ENCODE measurements at places on chromosomes 7 and 10.

- H3K4me1 ChIP-seq: peaks cover 6% of the 10 kb centered on the region
- no peak for DNase-seq
- H3K27ac ChIP-seq: no peak overlapping the region
- H3K4me3 ChIP-seq: no peak overlapping the region
- H3K36me3 ChIP-seq: no peaks in the 10 kb centered on the region
- no peaks in the 10 kb centered on the region for H3K27me3 ChIP-seq
Measured at GRCh38 chr7:40720416-40720815, 585.6 kb downstream of the SUGCT start.

DNA sequence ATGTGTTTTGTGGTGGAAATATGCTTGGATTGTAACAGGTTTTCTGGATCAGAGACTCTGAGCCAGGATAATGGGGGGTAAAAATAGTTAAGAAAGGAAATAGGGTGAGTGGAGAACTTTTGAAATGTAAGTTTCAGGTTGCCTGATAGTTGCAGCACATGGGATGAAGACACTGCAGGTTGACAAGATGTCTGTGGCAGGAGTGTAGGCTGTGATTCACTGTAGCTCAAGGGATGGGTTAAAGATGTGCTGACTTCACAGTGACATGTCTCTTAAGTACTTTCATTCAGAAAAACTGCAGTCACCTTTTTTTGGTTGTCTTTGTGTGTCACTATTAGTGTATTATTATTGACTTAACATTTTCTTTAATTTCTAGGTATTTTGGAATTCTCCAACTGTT is 63.5 kb upstream of the SLC39A12 start:
- no peak for DNase-seq
- no peak overlapping the region for H3K4me3 ChIP-seq
- no peaks in the 10 kb centered on the region for H3K4me1 ChIP-seq
- H3K27ac ChIP-seq: no peak overlapping the region
- no peaks in the 10 kb centered on the region for H3K36me3 ChIP-seq

DNA sequence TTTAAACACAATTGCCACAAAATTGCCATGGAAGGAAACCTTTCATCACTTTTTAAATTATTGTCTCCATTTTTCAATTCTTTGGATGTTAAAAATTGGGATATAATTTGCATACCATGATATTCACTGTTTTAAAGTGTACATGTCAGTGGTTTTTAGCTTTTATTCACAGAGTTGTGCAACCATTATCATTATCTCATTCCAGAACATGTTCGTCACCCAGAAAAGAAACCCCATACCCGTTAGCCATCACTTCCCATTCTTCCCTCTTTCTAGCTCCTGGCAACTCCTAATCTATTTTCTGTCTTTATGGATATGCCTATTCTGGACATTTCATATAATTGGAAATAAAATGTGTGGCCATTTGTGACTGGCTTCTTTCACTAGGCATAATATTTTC is 260.3 kb upstream of the FERD3L start:
- DNase-seq: no peak
- no peak overlapping the region for H3K27ac ChIP-seq
- no peaks in the 10 kb centered on the region for H3K4me1 ChIP-seq
- no peak overlapping the region for H3K4me3 ChIP-seq
- H3K27me3 ChIP-seq: no peaks in the 10 kb centered on the region

DNA sequence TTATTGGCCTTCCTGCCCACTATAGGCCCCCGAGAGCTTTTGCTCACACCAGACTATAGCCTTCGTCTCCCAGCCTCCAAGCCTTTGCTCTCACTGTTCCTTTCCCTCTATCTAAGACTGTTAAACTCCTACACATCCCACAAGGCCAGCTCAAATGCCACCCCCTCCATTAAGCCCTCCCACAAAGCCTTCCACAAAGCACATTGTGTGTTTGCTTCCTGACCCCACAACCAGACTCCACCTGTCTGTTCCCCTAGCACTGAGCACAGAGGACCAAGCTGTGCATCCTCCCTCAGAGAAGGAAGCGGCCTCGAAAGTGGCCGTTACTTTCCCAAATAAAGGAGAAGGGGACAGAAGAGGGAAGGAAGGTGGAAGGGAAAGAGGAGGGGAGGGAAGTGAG is 1.3 kb downstream of the LOXL4 start:
- no peak overlapping the region for H3K27ac ChIP-seq
- H3K4me1 ChIP-seq: peaks cover 11% of the 10 kb centered on the region
- no peak for DNase-seq
- H3K4me3 ChIP-seq: no peak overlapping the region

DNA sequence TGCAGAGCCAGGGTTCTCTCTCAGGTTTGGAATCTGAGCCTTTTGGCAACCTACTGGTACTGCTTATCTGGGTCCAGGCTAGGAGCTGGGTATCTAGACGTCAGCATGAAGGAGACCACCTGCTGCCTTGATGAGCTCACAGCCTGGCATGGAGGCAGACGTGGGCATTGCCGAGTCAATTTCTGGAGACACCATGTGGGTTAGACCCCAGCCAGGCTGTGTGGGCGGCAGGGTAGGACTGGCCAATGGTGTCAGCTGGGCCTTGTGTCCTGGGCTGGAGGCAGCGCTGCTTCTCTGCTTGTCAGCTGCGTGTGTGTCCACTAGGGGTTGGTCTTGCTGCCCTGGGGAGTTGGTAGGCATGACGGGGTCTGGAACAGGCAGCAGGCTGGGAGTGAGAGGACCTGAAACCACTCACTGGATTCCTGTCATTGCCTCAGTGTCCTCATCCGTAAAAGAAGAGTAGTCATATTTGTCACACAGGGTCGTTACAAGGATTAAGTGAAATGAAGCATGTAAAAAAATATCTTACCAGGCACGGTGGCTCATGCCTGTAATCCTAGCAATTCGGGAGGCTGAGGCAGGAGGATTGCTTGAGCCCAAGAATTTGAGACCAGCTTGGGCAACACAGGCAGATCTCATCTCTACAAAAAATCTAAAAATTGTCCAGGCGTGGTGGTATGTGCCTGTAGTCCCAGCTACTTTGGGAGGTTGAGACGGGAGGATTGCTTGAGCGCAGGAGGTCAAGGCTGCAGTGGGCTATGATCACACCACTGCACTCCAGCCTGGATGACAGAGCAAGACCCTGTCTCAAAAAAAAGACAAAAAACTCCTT is 31.7 kb upstream of the ANKRD2 start:
- no peaks in the 10 kb centered on the region for H3K27me3 ChIP-seq
- no peak overlapping the region for H3K4me3 ChIP-seq
- peak; percentile 63 for DNase-seq
- peaks cover 7% of the 10 kb centered on the region for H3K4me1 ChIP-seq
- no peaks in the 10 kb centered on the region for H3K36me3 ChIP-seq

DNA sequence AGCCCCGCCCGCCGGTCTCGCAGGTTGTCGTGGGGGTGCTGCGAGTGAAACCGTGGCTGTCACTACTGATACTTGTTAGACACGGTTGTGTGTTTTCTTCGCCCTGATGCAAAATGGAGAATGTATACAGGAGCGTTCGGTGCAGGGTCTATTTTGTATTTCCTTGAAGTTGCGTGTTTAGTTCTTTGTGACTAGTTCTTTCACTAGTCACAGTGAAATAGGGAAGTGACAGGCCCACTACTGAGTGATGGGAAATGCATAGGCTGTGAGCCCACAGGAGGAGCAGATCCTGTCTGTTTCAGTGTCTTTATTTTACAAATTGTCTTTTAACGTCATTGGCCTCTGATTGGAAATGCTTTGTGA is 675 bp downstream of the ABRAXAS2 start:
- no peak overlapping the region for H3K27ac ChIP-seq
- H3K4me3 ChIP-seq: peak overlapping the region; percentile 94
- no peaks in the 10 kb centered on the region for H3K27me3 ChIP-seq

- H3K36me3 ChIP-seq: no peaks in the 10 kb centered on the region
- H3K27ac ChIP-seq: no peak overlapping the region
- H3K4me1 ChIP-seq: no peaks in the 10 kb centered on the region
- no peaks in the 10 kb centered on the region for H3K27me3 ChIP-seq
- no peak overlapping the region for H3K4me3 ChIP-seq
- DNase-seq: no peak
Measured at GRCh38 chr7:51102828-51103227, 213.8 kb downstream of the COBL start.

GRCh38 chr10:29757551-29758297 is 123.0 kb upstream of the SVIL start:
- H3K27me3 ChIP-seq: no peaks in the 10 kb centered on the region
- H3K36me3 ChIP-seq: no peaks in the 10 kb centered on the region
- no peak overlapping the region for H3K27ac ChIP-seq
- no peak overlapping the region for H3K4me3 ChIP-seq
- no peaks in the 10 kb centered on the region for H3K4me1 ChIP-seq

- peaks cover 4% of the 10 kb centered on the region for H3K4me1 ChIP-seq
- H3K27ac ChIP-seq: no peak overlapping the region
- no peak overlapping the region for H3K4me3 ChIP-seq
- no peaks in the 10 kb centered on the region for H3K27me3 ChIP-seq
- DNase-seq: no peak
Measured at GRCh38 chr10:71001470-71001869, 113.1 kb upstream of the PCBD1 start.

DNA sequence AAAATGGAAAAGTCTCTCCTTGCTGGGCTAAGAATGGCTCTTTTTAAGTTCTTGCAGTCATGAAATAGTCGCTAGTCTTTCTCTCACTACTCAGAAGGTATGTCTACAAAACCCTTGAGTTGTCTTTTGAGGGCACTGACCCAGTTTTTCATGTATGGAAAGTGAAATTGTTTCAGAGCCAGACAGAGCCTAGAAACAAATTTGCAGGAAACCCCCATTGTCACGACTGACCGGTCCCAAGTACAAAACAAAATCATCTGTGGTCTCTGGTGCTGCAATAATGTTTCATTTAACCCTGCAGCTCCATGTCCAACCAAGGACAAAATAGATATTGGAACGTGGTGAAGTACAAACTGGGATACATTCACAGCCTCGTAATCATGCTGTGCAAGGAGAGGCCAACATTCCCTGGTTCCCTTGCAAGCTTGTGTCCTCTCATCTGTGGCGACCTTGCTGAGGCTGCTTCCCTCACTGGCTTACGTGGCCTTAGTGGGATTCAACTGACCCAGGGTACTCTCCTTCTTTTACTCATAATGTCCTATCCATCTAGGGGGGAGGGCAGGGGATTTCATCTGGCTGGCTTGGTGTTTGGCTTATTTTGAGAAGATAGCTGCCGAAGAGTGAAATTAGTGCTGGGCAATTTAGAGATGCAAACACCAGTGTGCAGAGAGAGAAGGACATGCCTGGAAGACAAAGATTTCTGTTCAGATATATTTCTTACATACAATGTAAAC is 172.5 kb downstream of the IPMK start:
- no peak overlapping the region for H3K27ac ChIP-seq
- no peaks in the 10 kb centered on the region for H3K27me3 ChIP-seq
- no peak overlapping the region for H3K4me3 ChIP-seq
- H3K36me3 ChIP-seq: no peaks in the 10 kb centered on the region

DNA sequence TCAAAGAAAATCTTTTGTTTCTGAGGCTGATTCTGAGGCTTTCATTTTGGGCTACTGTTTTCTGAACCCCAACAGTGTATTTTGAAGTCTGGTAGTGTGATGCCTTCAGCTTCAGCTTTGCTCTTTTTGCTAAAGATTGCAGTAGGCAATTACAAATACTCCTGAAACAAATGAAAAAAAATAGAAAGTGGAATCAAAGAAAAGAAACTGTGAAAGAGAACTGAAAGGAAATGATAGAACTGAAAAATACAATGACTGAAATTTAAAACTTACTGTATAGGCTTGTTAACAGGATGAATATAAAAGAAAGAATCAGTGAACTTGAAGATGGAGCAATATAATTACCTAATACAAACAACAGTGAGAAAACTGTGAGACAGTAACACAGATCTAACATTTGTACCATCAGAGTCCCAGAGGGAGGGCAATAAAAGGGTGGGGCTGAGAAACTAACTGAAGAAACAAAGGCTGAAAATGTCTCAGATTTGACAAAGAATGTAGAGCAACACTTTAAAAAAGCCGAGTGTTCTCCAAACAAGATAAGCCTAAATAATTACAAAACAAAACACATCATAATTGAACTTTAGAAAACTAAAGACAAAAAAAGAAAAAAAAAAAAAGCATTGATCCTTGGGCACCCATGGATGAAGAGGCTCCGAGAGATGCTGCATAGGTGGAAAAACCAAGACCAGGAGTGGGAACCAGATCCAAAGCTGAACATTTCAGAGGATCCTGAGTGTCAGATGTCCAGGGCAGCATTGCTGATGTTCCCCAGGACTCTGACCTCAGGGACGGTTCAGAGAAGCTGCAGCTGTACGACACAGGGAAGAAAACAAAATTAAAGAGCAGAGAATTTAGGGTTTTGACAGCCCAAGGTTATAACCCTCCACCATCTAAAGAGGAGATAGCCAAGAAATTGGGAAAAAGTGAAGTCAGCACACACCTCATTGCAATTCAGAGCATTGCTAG is 223.2 kb upstream of the IGFBP3 start:
- no peak for DNase-seq
- H3K27ac ChIP-seq: peak overlapping the region; percentile 64
- H3K4me3 ChIP-seq: no peak overlapping the region
- H3K27me3 ChIP-seq: no peaks in the 10 kb centered on the region
- H3K36me3 ChIP-seq: no peaks in the 10 kb centered on the region

DNA sequence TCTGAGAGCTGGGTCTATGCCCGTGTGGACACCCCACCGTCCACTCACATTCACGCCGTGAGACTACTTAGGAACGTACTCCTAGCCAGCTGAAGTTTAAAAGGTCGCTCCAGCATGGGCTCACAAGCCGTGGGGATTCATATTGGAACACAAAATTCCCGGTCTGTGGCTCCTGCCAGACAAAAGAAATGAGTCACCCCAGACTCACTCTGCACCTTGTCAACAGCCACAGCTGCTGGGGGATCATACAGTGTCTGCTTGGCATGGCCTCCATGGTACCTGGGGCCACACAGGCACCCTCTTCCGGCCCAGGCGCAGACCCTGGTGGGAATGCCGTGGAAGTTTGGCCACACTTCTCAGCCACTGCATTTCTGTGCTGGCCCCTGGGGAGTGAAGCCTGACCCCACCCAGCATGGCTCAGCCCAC is 228.4 kb downstream of the DNAJB6 start:
- no peak for DNase-seq
- no peaks in the 10 kb centered on the region for H3K36me3 ChIP-seq
- H3K4me3 ChIP-seq: no peak overlapping the region

- no peak for DNase-seq
- H3K36me3 ChIP-seq: no peaks in the 10 kb centered on the region
- H3K27ac ChIP-seq: no peak overlapping the region
- no peaks in the 10 kb centered on the region for H3K4me1 ChIP-seq
- no peak overlapping the region for H3K4me3 ChIP-seq
- H3K27me3 ChIP-seq: no peaks in the 10 kb centered on the region
Measured at GRCh38 chr7:26369593-26369992, 77.9 kb downstream of the SNX10 start.

DNA sequence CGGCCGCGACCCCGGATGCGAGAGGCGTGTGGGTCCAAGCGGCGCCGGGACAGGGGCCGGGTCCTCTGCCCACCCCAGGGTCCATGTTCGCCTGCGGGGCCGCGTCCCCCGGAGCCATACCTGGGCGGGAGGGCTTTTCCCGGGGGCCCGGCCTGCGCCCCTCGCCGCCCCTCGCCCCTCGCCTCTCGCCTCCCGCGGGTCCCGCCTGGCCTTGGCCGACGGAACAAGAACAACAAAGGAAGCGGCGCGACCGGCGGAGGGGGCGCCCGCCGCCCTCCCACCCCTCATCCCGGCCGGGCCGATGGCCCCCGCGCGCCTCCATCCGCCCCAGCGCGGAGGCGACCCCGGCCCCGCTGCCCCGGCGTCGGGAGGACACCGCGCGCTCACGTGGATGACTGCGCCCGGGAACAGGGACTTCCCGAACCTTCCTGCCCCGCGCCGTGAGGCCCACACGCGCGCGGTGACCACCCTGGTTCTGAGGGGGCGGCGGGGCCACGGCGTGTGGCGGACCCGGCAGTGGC is 348.2 kb downstream of the DNAJB6 start:
- DNase-seq: no peak
- H3K27ac ChIP-seq: no peak overlapping the region
- H3K4me1 ChIP-seq: no peaks in the 10 kb centered on the region
